Hepatic stellate cell (primary cell): ENCODE measurements at places on chromosomes 16 and 17.

- no peak for DNase-seq
These were observed 8.5 kb downstream of the MSI2 start for GRCh38 chr17:57264776-57265175.

DNA sequence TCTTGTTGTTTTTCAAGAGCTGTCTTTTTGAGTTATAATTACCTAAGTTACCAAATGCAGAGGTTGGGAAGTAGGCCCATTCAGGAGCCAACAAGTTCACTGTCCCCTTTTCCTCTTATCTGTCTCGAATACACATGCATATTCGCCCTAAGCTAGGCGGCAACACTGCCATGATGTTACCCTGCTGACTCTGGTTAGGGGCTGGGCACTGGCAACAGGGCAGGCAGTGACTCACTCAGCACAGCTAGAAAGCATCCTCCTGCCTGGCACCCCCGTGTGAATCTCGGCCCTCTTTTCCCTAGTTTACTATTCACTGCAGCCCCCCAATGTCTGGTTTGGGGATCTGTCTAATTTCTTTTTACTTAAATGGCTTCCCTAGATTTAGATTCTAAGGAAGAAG lies 13.8 kb downstream of the DBF4B start:
- DNase-seq, result no peak

- no peak for DNase-seq
These were observed 24.5 kb downstream of the NLRC5 start for GRCh38 chr16:57013902-57014301.

GRCh38 chr17:32349503-32349853 lies 479 bp upstream of the ZNF207 start:
- no peak for DNase-seq

DNA sequence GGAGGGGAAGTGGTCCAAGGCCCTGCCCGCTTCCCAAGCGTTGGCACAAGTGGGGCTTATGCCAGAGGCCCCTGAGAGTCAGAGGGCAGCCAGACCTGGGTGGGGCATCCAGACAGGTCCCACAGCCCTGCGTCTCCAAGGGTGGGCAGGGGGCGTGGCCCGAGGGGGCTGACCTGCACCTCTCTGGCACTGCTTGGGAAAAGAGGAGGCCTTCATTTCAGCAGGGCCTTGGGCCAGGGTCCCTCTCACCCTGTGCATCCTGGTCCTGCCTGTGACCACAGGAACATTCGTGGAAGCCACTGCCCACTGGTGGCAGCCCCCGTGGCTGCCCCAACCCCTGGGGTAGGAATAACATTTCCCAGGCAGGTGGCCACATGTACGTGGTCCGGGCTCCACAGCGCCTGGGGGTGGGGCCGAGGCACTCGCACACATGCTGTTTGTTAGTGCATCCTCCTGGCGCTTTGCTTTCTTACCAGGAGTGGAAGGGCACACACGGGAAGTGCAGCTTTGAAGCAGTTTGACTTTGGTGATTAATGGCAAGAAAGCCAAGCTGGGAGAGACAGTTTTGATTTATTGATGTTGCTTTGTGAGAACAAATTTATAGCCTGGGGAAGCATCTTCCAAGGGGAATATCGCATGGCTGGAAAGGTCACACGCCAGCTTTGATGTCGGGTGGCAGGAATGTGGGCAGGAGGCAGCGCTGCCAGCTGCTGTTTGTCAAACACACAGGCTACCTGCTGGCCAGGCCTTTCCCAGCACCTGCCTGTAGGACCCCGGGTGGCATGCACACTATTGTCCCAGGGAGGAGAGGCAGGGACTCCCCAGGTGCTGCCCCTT lies 4.3 kb downstream of the CENPX start:
- no peak for DNase-seq

- no peak for DNase-seq
These were observed 58.0 kb downstream of the CREBBP start for GRCh38 chr16:3822366-3823045.

DNA sequence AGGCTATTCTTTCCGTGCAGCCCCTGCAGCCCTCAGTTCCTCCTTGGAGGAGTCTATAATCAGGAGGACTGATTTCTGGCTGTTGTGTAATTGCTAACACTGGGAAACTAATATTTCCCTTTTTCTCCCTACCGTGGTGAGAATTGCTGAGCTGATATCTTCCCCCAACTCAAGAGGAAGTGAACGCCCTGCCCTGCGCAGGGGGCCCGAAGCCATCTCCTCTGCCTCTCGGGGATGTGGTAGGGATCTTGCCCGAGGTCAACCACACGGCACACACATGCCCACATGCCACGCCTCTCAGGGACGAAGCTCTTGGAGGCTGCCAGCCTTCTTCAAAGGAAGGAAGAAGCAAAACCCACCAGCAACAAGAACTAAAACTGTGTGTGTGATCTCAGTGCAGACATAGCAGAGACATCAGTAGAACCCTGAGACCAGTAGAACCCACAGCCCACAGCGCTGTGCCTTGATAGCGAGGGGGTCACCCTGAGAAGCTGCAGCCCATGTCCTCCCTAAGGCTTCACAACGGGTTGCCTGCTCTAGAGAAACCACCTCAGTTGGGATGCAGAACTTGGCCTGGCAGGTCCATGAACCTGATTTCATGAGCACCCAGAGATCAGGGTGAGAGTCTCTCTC lies 8.9 kb upstream of the ULK2 start:
- no peak for DNase-seq

DNA sequence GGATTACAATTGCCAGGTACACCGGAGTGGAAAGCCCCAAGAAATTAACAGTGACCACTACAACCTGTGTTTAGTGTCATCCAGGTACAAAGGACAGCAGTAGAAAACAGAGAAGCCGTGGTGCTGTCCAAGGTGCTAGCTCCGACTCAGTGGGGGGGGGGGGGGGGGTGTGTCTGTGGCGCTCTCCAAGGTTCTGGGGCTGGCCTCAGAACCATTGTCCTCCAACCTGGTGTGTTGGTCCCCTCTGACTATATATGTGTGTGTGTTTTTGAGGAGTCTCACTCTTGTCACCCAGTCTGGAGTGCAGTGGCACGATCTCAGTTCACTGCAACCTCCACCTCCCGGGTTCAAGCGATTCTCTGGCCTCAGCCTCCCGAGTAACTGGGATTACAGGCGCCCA lies 5.8 kb upstream of the ZNF23 start:
- peak; percentile 37 for DNase-seq

DNA sequence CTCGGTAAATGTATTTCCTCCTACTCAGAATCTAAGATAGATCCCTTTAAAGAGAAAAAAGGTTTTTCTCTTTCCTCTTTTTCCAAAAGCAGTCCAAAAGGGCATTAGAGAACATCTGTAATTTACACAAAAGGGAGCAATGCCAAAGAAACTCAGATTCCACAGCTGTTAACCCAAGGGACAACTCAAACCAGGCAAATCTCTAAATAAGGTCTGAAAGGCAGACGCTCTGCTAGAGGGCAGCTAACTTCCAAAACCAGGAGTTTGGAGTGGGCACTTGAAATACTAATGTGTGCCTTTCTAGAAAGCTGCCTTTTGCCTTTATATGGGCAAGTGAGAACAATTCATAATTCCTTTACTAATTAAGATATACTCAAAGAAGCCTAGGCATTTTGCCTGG lies 435.7 kb downstream of the ZFHX3 start:
- DNase-seq, result no peak

- DNase-seq, result peak; percentile 78
These were observed 737 bp downstream of the NUDT16L1 start for GRCh38 chr16:4693956-4694641.

- DNase-seq, result no peak
These were observed 34.2 kb upstream of the NLRP1 start for GRCh38 chr17:5618476-5618875.

DNA sequence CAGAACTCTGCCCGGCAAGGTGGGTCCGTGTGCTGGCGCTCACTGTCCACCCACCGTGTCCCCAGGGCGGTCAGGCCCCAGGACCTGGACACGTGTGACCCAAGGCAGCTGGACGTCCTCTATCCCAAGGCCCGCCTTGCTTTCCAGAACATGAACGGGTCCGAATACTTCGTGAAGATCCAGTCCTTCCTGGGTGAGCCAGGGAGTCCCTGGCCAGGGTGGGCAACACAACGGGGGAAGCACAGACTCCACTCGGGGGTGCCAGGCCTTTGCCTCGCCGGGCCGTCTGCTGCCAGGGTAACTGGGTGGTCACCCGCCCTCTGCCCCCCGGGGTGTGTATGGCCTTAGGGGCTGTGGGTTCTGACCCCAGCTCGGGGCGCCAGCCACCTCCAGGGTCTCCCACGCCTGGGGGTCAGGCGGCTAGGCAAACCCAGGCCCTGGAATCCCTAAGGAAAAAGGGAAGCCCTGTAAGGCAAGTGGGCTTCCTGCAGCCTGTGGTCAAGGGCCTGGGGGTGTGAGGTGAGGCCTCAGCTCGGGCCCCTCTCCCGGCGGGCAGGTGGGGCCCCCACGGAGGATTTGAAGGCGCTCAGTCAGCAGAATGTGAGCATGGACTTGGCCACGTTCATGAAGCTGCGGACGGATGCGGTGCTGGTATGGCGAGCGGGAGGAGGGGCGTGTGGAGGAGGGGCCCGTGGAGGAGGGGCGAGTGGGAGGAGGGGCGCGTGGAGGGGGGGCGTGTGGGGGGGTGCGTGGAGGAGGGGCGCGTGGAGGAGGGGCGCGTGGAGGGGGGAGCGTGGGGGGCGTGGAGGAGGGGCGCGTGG lies 6.5 kb downstream of the MSLN start:
- DNase-seq, result no peak

DNA sequence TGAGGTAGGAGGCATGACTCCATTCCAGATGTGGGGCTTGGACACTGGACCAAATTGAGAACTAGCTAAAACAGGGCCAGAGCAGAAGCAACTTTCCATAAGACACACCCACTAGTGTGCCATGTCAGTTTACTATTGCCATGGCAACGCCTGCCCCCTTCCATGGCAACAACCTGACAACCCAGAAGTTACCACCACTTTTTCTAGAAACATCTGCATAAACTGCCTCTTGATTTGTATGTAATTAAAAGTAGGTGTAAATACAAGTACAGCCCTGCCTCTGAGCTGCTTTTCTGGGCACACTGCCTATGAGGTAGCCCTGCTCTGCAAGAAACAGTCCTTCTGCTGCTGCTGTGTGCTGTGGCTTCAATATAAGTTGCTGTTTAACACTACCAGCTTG lies 19.5 kb upstream of the SCNN1B start:
- DNase-seq, result no peak

DNA sequence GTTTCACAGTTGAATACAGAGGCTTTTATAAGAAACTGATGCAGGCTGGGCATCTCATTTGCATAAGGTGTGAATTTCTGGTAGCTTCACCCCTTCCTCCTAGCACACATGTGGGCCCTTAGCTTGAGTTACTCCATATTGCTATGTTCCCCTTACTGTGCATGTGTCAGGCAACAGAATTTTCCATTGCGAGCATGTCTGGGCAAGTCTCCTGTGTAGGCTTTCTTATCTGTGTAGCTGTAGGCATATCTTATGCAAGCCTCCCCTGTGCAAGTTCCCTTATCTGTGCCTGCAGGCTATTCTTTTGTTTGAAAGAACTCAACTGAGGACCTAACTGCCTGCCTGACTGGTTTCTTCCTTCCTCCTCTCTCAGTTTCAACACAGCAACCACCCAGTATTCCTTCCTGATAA lies 597.4 kb upstream of the CDH5 start:
- no peak for DNase-seq

- no peak for DNase-seq
These were observed 132.4 kb downstream of the CA10 start for GRCh38 chr17:52026075-52026474.

- DNase-seq, result no peak
These were observed 38.1 kb upstream of the RHOT1 start for GRCh38 chr17:32104158-32104557.

GRCh38 chr17:34637548-34638525 lies 58.5 kb downstream of the TMEM132E start:
- DNase-seq, result peak; percentile 61

DNA sequence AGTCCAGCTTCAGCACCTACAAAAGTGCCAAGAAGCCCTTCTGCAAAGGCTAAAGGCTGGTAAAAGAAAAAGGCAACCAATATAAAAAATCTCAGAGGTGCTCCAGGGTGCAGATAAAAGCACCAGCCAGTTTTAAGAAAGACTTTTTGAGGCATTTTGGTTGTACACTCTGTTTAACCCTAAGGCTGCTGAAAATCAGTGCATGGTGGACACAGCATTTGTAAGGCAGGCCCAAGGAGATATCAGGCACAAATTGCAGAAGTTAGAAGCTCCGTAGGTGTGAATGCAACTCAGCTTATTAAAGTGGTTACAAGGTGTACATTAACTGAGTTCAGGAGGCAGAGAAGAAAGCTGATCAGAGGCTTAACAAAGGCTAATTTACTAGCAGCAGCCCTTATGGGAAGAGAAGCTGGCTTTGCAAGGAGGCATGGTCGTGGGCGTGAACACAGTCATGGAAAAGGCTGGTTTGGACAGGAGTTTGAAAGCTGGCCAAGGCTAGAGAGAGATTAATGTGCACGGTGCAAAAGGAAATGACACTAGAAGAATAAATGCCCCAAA lies 21.1 kb downstream of the ACSM1 start:
- no peak for DNase-seq

GRCh38 chr17:69501591-69502468 lies 87.3 kb downstream of the MAP2K6 start:
- DNase-seq, result no peak

DNA sequence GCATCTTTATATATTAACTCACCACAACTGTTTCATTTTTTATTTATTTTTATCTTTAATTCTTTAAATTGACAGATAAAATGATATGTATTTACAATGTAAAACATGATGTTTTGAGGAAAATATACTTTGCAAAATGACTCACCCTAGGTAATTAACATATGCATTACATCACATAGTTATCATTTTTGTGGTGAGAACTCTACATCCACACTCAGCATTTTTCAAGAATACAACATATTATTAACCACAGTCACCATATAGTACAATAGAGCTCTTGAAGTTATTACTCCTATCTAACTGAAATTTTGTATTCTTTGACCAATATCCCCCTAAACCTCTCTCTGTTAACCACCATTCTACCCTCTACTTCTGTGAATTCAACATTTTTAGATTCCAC lies 194.7 kb upstream of the KIF2B start:
- DNase-seq, result no peak

DNA sequence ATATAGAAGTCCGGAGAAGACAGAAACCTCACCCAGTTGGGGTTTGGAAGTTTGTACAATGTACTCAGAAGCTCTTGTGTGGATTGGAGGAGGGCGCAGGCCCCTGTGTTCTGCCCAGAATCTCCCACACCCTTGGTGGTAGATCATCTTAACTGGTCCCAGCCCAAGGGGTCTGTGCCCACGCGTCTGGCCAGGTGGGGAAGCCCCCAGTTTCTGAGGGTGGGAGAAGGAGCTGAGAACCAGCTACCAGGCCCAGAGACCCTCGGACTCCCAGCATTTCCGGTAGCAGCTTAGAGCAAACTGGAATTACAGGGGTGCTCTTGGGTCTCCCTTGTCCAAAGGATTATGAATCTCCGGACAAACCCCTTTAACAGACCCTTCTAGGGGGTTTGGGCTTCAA lies 2.3 kb upstream of the PPP1R9B start:
- DNase-seq, result no peak

- no peak for DNase-seq
These were observed 56.8 kb downstream of the ZZEF1 start for GRCh38 chr17:4086041-4086483.

- no peak for DNase-seq
These were observed 148.7 kb downstream of the GRIN2A start for GRCh38 chr16:10033556-10033955.

- DNase-seq, result no peak
These were observed 19.0 kb upstream of the ZNF652 start for GRCh38 chr17:49381033-49381432.

- DNase-seq, result no peak
These were observed 128.2 kb upstream of the COX10 start for GRCh38 chr17:13940858-13941665.

GRCh38 chr16:22071331-22071910 lies 20.9 kb upstream of the VWA3A start:
- DNase-seq, result no peak

GRCh38 chr17:11242411-11242810 lies 1.4 kb downstream of the SHISA6 start:
- DNase-seq, result no peak
